ENCODE measurements at places on chromosomes 12 and 14.
A peak's percentile ranks its signal among the peaks of the same experiment; 100 is the strongest.

- DNase-seq = peak; percentile 41
Measured at GRCh38 chr12:10235761-10236631, 23.3 kb downstream of the GABARAPL1 start.

DNA sequence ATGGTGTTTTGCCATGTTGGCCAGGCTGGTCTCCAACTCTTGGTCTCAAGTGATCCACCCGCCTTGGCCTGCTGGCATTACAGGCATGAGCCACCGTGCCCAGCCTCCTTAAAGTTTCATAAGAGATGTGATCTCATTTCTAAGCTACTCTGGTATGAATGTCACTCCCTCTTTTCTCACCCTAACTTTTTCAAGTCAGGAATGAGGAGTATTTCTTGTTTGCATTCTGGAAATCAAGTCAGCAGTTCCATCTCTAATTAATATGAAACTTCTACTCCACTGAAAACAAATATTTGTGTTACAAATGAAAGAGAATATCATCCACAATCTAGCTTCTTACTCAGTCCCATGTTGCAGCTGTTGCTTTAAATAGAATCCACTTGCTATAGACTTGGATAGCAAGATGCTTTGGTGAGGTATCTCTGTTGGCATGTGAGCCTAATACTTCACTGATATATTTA, 61.3 kb downstream of the ARF6 start:
- DNase-seq = peak; percentile 91

GRCh38 chr12:68203460-68203875, 22.1 kb downstream of the IL26 start:
- no peak for DNase-seq

GRCh38 chr12:88866881-88867280, 286.6 kb upstream of the KITLG start:
- DNase-seq = peak; percentile 75

DNA sequence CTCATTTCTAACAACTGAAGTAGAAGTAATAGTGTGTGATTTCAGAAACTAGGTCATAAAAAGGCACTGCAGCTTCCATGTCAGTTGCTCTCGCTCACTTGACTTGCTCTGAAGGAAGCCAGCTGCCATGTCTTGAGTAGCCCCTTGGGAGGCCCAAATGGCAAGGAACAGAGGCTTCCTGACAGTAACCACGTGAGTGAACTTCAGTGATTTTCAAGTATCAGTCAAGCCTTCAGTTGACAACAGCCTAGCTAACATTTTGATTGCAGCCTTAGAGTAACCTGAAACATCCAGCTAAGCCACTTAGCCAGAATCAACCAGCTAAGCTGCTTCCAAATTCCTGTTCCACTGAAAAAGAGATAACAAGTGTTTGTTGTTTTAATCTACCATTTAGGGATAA, 26.7 kb downstream of the TOGARAM1 start:
- no peak for DNase-seq

- DNase-seq = peak; percentile 43
Measured at GRCh38 chr12:22971247-22971646, 346.3 kb downstream of the ETNK1 start.

DNA sequence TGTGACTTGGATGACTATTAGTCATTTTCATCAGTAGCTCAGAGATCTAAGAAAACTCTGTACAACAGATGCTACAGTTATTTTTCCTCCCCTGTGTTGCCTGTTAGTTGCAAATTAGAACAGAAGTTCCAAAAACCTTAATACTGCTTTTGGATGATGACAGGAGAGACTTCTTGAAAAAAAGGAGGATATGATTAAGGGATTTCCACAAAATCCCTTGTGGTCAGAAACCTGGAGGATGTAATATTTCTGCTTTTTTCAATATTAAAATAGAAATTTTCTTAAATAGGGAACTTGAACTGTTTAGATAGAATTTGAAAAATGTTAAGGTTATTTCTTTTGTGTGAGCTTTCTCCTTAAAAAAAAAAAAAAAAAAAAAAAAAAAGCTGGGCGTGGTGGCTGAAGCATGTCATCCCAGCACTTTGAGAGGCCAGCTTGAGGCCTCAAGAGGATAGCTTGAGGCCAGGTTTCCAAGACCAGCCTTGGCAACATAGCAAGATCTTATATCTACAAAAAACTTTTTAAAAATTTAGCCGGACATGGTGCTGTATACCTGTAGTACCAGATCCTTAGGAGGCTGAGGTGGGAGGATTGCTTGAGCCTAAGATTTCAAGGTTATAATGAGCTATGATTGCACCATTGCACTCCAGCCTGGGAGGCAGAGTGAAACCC, 14.1 kb downstream of the CMAS start:
- DNase-seq = no peak

- DNase-seq = peak; percentile 69
Measured at GRCh38 chr14:68297039-68297438, 477.5 kb downstream of the RAD51B start.

DNA sequence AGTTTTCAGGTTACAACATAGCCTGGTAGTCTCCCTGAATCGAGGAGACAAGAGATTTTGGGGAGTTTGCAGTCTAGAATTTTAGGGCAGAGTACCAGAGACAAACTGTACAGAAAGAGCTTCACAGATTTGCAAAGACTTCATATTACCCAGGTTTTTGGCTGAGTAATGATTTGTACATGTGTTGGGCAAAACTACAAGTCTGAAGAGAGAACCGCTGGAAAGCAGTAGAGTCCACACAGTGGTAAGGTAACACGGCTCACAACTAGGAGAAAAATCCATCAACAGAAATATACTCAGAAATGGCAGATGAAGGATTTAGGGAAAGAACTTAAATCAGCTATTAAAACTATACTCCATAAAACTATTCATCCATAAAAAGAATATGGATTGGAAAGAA, 25.7 kb downstream of the FBXO33 start:
- DNase-seq = peak; percentile 38

- no peak for DNase-seq
Measured at GRCh38 chr14:90255871-90256270, 482 bp upstream of the PSMC1 start.

DNA sequence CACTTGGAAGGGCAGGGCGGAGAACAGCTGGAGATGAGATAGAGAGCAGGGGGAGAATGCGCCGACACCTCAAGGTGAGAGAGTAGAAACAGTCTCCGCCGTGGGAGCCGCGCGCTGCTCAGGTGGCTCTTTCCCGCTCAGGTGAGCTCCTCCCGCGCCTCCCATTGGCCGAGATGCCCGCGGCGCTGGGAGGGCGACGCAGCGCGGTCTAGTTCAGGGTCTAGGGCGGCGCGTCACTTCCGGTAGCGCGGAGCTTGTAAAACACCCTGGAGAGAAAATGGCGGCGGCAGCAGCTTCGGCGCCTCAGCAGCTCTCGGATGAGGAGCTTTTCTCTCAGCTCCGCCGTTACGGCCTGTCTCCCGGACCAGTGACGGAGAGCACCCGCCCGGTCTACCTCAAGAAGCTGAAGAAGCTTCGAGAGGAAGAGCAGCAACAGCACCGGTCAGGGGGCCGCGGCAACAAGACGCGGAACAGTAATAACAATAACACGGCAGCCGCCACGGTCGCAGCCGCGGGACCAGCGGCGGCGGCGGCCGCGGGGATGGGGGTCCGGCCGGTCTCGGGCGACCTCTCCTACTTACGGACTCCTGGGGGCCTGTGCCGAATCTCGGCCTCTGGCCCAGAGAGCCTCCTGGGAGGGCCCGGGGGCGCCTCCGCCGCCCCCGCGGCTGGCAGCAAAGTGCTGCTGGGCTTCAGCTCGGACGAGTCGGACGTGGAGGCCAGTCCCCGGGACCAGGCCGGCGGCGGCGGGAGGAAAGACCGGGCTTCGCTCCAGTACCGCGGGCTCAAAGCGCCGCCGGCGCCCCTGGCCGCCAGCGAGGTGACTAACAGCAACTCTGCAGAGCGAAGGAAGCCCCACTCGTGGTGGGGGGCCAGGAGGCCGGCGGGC, at the start of gene LEMD3:
Gene LEMD3 (plus strand): TSS at position 264 of the 889 bp plus-strand sequence. CDS start 14 bp downstream, at position 278.
- DNase-seq = peak; percentile 81

DNA sequence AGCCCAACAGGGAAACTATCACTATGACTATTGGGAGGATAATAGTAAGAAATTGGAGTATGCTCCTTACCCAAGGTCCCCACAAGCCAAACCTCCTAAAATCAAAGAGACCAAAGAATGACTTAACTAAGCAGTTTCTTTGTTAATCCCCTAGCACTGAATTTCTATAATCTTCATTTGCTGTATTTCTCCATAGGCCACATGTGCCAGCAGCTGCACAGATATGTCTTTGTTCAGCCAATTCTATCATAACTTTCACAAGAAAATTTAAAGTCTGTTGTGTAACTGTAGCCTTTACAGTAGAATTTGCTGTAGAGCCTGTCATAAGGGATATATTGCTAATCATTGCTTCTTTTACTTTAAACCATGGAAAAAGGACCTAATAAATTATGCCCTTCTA, 104.0 kb downstream of the RIN3 start:
- DNase-seq = peak; percentile 23

DNA sequence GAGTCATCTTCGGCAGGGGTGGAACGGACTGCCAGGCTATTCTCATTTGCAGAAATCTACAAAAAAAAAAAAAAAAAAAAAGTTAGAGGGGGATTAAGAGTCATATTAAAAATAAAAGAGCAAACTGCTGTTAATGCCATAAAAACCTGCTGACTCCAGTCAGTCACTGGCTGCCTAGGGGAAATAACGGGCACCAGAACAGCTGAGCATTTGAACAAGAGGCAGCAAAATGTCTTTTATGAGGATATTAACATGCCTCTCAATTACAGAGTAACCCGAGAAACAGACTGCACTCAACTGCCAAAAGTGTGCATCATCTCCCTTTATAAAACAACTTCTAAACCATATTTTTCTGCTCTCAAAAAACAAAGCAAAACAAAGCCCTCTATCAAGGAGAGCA, 28.7 kb upstream of the CERS5 start:
- peak; percentile 48 for DNase-seq

DNA sequence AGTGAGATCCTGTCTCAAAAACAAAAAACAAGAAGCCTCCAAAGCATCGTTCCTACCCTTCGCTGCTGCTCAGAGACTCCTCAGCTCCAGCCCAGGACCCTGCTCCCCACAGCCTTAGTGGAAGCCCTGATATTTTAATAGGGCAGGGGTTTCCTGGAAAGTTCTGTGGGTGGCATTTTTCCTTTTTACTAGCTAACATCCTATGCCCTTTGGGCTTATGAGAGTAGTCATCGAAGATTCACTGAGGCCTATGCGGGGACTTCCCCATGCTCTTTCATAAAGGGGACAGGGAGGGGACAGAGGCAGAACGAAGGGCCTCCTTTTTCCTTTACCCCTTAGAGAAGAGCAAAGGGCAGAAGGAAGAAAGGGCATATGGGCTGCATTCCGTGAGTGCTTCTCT, 8.3 kb downstream of the LAG3 start:
- no peak for DNase-seq

DNA sequence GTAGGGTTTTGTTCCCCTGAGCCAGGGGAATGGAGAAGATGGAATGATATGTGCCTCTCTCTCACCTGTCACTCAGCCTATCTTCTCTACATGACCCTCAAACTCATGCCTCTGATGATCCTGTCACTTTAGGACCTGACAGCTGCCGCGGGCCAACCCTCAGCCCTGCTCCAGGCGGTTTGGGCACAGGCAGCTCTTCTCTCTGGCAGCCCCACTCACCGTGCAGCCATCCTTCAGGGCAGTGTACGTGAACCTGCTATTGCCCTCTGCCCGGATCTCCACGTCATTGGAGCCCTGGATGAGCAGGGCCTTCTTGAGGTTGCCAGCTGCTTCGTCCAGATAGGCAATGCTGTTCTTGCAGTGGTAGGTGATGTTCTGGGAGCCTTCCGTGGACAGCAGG, 10.5 kb downstream of the TMEM106C start:
- DNase-seq = no peak

DNA sequence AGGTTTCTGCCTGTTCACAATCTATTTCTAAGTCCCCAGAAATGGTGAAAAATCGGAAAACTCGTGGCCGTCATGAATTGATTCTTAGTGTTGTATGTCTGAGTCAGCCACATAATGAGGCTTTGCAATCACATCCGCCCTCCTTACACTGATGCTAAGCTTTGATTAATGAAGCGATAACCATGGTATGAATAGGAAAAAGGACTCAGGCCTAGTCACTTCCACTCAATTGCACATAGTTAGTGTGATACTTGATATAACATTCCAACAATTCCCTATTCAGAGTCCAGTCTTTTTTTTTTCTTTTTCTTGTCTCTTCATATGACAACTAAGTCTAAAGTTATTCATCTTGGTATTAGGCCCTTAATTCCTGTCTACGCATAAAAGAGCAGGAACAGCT, 1231.0 kb downstream of the VRK1 start:
- no peak for DNase-seq

DNA sequence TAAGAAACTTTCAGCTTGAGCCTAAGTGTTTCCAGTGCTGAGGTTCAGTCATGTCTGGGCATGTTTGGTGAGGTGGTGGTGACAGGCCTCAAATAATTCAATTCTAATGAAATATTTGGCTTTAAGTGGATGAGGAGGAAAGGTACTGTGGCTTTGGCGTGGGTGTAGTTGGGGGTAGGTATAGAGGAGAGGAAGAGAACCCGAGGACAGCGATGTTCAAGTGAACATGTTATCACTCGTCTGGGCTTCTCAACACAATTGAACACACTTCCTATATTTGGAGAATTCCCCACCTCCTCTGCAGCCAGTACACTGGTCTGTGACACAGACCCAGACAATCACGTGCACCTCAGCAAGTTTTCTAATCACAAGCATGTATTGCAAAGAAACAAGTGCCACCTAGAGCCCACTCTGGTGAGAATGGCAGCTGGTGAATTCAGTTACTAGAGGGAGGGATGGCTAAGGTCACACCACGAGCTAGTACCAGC, 53.0 kb downstream of the IFNG-AS1 start:
- DNase-seq = peak; percentile 4

- no peak for DNase-seq
Measured at GRCh38 chr12:69014047-69014446, 81.1 kb upstream of the CPM start.

- DNase-seq = no peak
Measured at GRCh38 chr12:41634091-41634490, 446.0 kb downstream of the PDZRN4 start.

GRCh38 chr14:59244581-59244980, 56.1 kb downstream of the DAAM1 start:
- no peak for DNase-seq

DNA sequence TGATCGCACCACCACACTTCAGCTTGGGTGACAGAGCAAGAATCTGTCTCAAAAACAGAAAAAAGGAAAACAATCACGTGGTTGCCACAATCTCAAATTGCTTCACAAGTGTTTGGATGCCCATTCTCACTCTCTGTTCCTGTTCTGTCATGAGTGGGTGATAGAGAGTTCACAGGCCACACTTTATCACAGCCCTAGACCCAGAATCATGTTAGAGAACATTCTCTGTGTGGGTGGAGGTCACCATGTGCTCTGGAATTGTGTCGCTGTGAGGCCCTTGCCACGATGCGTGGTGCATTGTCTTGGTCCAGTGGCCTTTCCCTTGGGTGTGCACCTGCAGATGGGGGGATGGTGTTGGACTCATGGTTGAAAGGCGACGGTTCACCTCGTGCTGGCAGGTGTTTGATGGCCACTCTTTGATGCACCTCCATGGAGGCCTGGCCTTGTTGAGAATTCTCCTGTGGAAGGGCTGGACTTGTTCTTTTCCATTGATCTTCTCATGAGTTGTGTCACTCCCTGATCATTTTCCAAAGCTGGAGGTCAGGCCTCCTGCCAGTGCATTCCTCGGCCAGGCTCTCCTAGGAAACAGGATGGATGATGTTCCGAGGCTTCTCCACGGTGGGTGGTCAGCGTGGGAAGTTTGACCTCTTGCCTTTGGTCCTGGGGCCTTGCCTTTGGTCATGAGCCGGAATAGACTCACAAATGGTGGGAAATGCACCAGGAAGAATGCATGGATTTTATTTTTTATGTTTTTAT, 91.9 kb downstream of the SLC24A4 start:
- no peak for DNase-seq

Measured in AG10803 (cell line).